Suppressor macrophage (primary cell): ENCODE measurements at places on chromosomes 4 and X.

DNA sequence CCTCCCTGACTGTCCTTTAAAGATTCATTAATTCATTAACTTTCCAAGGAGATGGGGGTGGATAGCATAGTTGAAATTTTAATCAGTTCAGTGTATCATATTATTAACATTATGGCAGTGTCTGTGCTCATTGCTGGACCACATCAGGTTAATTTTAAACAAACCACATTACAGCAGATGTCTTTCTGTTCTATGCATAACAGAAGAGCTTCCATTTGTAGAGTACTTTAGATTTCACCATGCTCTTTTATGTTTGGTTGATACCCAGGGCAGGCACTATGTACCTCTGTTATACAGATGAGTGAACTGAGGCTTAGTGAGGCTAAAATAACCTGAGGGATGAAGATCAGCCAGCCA lies 41.1 kb downstream of the AFF2 start:
- no peak for DNase-seq

DNA sequence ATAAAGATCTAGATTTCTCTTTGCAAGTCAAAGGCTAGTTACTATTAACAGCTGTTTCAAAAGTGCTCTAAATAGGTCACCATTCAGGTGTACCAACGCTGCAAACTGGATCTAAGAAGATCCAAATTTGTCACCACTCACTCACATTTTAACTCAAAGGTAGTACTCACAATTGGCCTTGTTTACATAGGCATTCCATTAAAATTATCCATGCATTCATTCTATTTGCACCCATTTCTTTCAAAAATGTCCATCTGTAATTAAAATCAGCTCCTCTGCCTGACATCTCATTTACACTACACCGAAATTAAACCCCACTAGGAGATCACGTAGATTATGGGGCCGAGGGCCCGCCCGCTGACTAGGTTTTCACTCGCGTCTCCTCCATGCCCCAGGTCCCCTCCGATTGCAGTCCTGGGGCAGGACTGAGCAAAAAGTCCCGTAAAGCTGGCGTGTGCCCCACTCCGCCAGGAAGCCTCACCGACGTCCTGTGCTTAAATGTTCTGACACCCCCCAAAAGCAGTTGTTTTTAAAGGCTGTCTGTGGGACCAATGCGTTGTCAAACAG lies 1.3 kb upstream of the ING2 start:
- no peak for DNase-seq

DNA sequence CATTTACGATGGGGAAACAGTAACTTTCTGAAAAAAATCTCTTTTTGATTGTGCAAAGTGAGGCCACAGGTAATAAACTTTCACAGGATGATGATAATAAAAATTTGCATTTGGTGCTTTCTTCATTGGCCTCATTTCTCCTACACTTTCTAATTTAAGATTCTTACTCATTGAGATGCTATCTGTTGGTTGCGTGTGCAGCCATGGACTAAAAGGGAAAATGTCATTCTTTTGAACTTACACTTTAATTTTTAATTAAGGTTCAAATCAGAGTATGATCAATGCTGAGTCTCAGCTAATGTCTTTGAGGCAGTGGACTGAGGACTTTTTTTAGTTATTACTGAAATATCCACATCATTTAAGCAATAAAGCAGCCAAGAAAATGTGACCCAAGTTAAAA lies 87.6 kb downstream of the SEL1L3 start:
- no peak for DNase-seq

DNA sequence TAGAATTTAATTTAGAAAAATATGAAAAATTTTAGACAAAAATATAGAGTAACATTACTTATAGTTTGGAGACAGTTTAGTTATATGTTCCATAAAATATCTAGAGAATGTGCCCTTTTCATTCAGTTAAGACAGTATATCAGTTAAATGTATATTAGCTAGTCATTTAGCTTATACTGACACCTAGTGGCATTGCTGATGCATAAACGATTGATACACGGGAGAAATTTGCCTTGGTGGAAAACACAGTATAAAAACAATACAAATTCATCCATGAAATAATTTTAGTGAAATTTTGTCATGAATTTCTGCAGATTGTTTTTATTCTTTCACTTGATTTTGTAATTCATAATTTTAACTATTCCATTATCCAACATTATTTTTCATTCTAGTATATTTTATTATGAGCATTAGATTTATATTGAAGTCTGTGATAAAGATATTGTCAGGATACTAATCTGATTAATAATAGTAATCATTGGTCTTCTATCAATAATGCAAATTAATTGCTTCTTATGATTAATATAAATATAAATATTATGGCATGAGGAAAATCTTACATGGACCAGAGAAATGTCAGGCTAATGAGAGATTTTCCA lies 219.0 kb downstream of the TLL1 start:
- DNase-seq = peak; percentile 39

DNA sequence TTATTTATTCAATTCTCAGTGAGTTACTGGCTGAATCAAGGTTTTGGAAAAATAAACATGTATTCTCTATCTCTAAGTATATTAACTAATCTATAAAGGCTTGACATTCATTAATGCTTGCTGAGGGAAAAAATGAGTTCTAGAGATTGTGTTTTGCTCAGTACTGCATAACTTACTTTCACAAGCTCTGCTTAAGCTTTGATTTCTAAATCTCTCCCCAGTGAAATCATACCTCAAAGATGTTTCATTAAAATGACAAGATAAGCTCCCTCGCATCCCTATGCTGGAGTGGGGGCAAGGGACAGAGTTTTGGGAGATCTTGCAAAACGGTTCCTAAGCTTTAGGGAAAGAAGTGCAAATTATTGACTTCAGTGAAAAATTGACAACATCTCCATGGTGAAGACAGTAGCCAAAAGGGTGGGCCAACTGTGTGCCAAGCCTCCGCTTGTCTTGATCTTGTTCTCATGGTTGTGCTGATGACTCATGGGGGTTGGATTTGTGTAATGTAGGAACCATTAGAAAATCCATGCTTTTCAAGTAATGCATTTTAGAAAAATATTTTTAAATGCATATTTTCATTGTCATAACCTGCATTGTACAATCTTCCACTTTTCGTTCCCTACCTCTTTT lies 521.4 kb downstream of the RPA4 start:
- DNase-seq = no peak

DNA sequence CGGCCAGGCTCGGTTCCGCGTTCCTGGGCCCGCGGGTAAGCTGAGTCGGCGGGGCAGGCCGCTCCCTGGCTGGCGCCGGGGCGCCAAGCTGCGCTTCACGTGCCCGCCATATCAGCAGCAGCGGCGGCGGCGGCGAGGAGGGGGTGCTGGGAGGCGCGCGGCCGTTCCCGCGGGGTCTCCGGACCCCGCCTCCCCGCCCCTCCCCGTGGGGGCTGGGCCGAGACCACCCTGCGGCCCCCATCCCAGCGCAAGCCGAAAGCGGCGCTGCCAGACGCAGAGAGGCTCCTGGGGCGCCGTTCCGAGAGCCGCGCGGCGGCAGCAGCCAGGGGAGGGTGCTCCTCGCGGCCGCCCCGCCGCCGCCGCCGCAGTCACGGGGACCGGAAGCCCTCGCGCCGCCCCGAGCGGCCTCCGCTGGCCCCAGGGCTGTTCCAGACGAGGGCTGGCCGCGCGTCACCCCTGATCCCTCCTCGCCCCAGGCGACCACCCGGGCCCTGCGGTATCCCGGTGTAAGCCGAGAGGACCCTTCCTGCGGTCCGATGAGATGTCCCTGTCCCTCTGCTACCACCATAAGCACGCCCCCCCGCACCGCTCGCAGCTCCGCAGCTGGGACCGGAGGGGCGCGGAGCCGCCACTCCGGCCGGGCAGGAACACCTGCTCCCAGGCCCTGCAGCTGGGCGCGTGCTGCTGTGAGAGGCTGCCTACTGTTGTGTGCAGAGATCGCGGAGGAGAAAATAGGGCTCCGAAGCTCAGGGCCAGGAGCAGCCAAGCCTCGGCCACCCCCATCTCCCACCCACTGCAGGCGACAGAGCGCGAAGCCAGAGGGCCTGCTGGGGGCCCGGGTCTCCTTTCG lies 7.5 kb upstream of the BCOR start:
- peak; percentile 48 for DNase-seq

DNA sequence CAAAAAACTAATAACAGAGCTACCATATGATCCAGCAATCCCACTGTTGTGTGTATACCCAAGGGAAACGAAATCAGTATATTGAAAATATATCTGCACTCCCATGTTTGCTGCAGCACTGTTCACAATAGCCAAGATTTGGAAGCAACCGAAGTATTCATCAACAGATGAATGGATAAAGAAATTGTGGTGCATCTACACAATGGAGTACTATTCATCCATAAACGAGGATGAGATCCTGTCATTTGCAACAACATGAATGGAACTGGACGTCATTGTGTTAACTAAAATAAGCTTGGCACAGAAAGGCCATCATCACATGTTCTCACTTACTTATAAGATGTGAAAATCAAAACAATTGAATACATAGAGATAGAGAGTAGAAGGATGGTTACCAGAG lies 402.1 kb downstream of the KCTD8 start:
- no peak for DNase-seq

GRCh38 chrX:24842486-24842885 lies 148.8 kb downstream of the POLA1 start:
- DNase-seq = no peak

DNA sequence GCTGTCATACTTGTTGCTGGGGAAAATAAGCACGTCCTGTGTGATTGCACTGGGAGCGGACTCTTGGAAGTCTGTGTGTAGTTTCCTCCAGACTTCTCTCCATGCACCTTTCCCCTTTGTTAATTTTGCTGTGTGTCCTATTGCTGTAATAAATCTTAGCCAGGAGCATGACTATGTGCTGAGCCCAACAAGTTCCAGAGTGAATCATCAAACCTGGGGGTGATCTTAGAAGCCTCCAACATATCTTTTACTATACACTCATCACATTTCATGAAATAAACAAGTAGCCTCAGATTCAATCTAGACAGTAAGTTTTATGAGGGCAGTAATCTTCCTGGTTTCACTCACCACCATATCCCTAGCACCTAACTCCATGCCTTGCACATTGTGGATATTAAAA lies 43.3 kb upstream of the FGF13 start:
- no peak for DNase-seq

- DNase-seq = peak; percentile 56
Measured at GRCh38 chrX:41491267-41492004, 44.3 kb downstream of the NYX start.

DNA sequence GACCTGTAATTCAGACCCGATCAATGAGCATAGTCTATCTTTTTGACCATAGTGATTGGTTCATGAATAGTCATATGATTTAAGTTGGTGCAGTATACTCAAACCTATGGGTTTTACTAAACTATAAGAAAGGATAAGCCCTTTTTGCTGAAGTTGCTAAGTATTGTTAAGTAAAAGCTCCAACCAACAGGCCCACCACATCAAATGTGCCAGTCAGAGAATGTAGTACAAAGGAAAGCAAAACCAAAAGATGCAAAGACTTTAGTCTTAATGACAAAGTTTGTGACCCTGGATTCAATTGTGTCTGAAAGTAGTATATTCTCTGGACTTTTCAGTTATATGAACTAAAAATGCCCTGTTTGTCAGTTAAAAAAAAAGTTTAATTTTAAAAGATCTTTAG lies 208.1 kb upstream of the TET2 start:
- DNase-seq = no peak

GRCh38 chrX:139299309-139299708 lies 231.2 kb upstream of the F9 start:
- DNase-seq = no peak

- DNase-seq = no peak
Measured at GRCh38 chr4:168803732-168804131, 206.3 kb downstream of the CBR4 start.

DNA sequence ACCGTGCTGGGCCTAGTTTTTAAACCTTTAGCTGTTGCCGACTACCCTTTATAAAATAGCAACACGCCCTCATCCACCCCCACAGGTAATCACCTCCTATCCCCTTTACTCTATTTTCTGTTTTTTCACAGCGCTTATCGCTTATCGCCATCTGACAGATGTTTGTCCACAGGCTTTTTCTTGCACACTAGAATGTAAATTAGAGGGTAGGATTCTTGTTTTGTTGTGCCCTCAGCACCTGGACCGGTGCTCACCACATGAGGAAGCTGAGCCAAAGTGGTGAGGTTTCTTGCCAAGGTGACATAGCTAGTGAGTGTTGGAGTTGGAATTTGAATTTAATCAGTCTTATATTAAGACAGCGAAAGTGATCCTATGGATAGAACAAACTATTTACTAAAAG lies 2.9 kb upstream of the RBBP7 start:
- no peak for DNase-seq

DNA sequence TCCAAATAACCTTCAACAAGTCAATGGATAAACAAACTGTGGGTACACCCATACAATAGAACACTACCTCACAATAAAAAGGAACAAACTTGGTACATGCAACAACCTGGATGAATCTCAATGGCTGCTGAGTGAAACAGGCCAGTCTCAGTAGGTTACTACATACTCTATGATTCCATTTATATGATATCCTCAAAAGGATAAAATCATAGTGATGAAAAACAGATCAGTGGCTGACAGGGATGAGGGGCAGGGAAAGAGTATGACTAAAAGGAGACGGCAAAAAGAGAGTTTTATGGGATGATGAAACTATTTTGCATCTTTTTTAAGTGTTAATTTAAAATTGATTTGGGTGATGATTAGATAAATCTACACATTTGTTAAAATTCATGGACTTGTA lies 15.9 kb downstream of the KLHL8 start:
- DNase-seq = no peak

- DNase-seq = no peak
Measured at GRCh38 chr4:94856030-94856429, 98.3 kb downstream of the BMPR1B start.

GRCh38 chr4:116358633-116359222 lies 726.6 kb downstream of the TRAM1L1 start:
- peak; percentile 83 for DNase-seq

GRCh38 chr4:126827669-126828068 lies 805.1 kb upstream of the INTU start:
- DNase-seq = no peak

- DNase-seq = no peak
Measured at GRCh38 chr4:75781305-75781704, 56.9 kb downstream of the USO1 start.

DNA sequence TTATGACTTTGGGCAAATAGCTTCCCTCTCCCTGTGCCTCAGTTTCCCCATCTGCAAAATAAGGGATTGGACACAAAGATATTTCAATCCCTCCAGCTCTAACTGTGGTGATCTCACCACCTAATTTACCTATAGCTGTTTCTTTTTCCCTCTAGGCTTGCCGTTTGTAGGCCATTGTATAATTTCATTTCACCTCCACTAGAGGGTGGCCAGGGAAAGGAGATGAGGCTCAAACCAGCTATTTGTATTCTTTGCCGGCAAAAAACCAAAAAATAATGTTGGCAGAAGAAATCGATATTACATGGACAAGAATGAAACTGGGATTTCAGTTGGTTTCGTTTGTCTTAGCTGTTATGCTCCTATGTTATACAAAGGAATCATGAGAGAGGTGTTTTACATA lies 36.1 kb upstream of the DOCK11 start:
- DNase-seq = peak; percentile 32

GRCh38 chr4:128913228-128913627 lies 103.7 kb downstream of the JADE1 start:
- peak; percentile 62 for DNase-seq
